Right lung (tissue), 10 donors: ENCODE measurements at places on chromosomes 4 and X. TPM values are rescaled to one million over a fixed set of nuclear protein-coding genes. Genes with fewer than 3 reads are reported as not detected.

The ATP6AP1 gene
- polyA plus RNA-seq: 107 TPM

DNA sequence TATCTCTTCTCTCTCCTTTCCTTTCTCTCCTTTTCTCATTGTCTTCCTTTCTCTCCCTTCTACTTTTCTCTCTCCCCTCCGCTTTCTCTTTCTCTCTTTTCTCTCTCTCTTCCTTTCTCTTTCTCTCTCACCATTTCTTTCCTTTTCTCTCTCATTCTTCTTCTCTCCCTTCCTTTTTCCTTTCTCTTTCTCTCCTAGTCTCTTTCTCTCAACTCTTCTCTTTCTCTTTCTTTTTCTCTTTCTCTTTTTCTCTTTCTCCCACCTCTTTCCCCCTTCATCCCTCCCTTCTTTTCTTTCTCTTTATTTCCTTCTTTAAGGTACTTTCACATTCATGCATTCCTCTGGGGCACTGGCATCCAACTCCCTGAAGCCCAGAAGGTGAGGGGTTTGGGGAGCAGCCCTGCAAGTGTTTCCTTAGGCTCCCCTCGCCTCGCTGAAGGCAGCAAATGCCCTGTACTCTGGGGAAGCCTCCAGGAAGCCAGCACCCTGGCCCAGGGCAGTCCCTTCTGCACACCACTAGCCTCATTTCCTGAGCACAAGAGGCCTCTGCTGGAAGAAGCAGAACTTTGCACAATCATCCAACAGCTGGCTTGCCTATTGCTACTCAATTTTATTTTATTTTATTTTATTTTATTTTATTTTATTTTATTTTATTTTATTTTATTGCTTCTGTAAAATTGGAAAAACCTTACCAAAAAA lies 124.2 kb downstream of the NFKB1 start:
- no peak for DNase-seq

DNA sequence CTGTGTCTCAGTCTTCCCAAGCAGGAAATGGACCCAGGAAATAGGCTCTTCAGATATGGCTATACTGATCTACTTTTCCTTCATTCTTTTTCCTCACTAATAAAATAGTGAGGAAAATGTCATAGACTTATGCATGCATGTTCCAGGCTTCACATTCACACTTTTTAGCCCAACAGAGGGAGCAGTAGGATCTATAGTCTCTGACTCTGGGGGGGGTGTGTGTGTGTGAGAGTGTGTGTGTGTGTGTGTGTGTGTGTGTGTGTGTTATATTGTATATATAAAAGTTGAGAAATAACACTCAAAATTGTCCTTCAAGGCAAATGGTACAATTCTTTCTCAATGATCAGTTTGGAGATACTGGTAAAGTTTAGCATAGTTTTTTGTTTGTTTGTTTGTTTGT lies 297.2 kb upstream of the GALNT7 start:
- DNase-seq: no peak

- no peak for DNase-seq
Observed at GRCh38 chr4:47862297-47862696, 24.4 kb upstream of the CORIN start.

GRCh38 chr4:156378033-156378665 lies 424.5 kb upstream of the CTSO start:
- peak; percentile 78 for DNase-seq
